Glomerular endothelial cell (primary cell): ENCODE measurements at places on chromosomes 16 and 17. TPM values are rescaled to one million over a fixed set of nuclear protein-coding genes. Genes with fewer than 3 reads are reported as not detected.

HS3ST6 gene
- not detected in 2 replicates for total RNA-seq

ATPAF2 gene
- total RNA-seq = 20.6 and 27.1 TPM in 2 replicates

SLFN12L gene
- total RNA-seq = 0.05 TPM in 1 of 2 replicates, not detected in the other

CCL1 gene
- not detected in 2 replicates for total RNA-seq

NUPR1 gene
- 0.10 and 0.23 TPM in 2 replicates for total RNA-seq

FOXC2 gene
- 7.1 and 21.7 TPM in 2 replicates for total RNA-seq

GEMIN4 gene
- total RNA-seq = 16.6 and 18.6 TPM in 2 replicates

PRKCB gene
- total RNA-seq = not detected in 2 replicates

TBX2 gene
- total RNA-seq = 0.63 and 3.6 TPM in 2 replicates

DNA sequence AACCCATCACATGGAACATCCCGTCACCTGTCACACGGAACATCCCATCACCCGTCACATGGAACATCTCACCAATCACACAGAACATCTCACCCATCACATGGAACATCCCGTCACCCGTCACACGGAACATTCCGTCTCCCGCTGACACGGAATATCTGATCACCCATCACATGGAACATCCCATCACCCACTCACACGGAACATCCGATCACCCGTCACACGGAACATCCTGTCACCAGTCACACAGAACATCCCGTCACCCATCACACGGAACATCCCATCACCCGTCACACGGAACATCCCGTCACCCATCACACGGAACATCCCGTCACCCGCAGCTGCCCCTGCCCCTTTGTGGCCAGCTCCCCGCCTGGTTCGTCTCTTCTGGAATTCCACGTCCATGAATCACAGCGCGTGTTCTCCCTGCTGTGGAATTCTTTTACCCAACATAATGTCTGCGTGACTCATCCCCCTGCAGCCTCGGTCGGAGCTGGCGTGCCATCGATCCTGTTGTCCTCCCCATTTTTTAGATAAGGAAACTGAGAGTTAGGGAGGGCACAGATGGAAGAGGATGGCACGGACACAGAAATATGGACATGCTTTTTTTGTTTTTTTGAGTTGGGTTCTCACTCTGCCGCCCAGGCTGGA is 5.6 kb downstream of the CPNE7 start:
- no peak for DNase-seq

DNA sequence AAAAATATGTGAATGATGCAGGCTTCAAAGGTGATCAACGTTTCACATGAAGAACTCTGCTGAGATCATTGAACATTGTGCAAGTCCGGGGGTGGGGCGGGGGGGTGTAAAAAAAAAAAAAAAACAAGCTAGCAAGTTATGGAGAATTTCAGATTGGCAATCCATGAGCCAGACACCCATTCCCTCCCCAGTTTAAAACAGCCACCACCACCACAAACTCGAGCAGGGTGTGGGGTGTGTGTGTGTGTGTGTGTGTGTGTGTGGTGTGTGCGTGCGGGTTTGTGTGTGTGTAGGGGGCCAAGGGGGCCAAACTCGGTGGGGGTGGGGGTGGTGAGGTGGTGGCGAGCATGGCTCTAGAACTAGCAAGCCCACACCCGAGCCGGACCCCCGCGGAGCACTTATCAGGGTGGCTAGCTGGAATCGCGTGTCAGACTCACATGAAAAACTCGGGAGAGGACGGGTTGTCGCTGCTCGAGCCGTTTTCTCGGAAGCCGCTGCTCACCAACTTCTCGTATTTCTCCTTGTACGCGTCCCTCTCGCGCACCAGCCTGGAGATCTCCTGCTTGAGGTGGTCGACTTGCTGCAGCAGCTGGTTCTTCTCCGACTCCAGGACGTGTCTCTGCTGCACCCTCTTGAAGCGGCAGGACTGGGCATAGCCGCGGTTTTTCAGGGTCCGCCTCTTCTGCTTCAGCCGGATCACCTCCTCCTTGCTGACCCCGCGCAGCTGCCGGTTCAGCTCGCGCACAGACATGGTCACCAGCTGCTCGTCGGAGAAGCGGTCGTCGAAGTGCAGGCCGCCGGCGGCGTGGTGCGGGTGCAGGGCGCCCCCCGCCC is 2.0 kb downstream of the MAF start:
- DNase-seq = no peak

DNA sequence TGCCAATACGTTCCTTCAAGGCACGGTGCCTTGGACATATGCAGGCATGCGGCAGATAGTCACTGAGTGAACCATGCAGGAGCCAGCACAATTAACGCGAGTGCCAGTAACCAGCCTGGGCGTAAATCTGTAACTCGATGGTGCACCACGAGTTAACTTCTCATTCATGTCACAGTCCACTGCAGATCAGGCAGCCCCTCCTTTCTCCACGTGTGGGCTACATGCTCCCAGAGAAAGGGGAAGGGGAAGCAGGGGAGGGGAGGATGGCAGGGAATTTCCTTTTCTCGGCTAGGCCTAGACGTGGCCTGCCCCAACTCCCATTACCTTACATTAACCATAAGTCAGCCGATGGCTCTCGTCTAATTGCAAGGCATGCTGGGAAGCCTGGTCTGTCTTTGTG is 287.9 kb downstream of the CPPED1 start:
- no peak for DNase-seq

- DNase-seq = no peak
These were observed 2178.3 kb downstream of the TP53TG3F start for GRCh38 chr16:35637683-35638082.

DNA sequence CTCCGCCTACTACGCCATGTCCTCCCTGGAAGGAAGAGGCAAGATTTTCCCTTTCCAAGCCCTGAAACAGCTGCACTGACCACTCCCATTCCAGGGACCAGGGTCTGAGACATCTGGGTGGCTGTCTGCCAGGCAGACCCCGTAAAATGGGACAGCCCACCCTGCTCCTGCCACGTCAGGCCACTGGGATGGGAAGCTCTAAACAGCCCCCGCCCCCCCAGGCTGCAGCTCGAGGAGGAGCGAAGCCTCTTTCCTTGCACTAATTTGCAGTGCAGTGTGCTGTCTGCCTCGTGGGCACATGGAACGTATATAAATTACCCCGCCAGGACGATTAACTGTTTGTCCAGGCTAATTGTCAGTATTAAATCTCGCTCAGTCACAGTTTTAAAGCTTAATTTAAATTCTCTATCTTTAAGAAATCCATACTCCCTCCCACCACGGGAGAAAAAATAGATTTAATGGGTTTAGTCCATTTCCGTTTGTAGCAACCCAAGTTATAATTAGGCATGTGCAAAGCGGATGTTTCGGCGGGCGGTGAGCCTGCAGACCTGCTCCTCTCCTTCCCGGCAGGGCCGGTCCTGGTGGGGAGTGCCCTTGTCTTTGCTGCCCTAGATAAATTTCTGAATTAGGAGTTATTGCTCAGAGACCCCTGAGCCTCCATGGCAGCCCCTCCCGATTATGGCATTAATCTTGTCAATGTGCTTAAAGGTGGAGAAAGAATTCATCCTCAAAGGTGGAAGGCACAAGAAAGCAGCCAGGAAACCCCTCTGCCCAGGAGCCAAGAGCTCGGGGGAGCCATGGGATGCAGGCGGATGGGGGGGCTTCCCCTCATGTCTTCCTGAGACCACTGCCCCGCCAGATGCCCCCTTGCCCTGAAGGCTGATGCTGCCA is 268.0 kb upstream of the TNRC6C start:
- DNase-seq = no peak

- no peak for DNase-seq
These were observed 10.0 kb downstream of the ZACN start for GRCh38 chr17:76088868-76089576.

GRCh38 chr17:35981908-35982330 is 622 bp upstream of the CCL16 start:
- DNase-seq = no peak

DNA sequence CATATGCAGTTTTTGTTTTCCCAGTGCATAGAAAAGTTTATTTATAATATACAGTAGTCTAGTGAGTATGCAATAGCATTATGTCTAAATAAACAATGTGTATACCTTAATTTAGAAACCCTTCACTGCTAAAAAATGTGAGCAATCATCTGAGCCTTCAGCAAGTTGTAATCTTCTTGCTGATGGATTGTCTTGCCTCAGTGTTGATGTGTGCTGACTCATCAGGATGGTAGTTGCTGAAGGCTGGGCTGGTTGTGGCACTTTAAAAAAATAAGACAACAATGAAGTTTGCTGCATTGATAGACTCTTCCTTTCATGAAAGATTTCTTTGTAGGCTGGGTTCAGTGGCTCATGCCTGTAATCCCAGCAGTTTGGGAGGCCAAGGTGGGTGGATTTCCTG is 13.9 kb upstream of the CAPNS2 start:
- no peak for DNase-seq

DNA sequence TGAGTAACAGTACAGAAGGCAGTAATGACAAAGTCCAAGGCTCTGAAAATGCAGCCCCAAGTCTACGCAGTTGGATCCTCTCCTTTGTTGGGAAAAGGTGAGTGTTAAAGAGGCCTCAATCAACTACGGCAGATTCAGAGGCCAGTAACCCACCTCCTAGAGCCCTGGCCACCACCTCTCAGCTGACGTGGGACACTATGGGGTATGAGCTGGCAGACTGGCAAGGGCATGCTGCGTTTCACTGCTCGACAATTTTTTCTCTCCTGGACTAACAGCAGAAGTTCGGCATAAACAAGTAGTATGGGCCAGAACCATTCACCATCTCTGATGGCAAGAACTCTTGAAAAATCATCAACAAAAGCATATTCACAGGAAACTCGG is 17.2 kb downstream of the NCBP3 start:
- no peak for DNase-seq

DNA sequence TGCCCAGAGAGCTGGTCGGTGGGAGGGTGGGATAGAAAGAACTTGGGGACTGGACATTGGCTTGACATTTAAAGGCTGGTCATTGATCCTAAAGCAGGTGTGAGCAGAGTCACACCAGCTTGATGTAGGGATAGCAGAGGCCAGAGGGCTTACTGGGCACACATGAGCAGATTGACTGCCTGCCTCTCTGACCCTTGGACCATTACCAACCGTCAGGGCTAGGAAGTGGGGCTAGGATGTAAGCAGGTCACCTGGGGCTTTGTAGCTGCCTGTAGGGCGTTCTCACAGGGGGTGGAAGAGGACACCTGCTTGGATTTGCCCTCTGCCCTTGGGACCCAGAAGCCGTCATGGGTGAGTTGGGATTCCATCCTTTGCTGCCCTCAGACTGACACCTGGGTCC is 11.1 kb upstream of the SMPD3 start:
- DNase-seq = no peak

- DNase-seq = no peak
These were observed 21.0 kb downstream of the ACE start for GRCh38 chr17:63497708-63498483.

DNA sequence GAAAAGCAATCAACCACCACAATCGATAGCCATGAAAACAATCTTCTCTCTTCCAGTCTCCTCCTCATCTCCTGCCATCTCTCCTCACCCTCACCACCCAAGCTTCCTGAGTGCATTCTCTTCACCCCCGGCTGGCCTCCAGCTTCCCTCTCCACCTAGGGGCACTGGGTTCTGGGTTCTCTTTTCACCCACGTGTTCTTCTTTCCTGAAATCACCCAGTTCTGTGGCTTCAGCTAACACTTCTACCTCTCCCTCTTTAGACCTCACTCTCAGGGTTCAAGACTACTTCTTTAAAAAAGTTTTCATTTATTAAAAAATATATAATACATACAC is 8.2 kb downstream of the ITGAM start:
- no peak for DNase-seq

GRCh38 chr17:67276075-67276474 is 31.1 kb upstream of the HELZ start:
- DNase-seq = no peak

- no peak for DNase-seq
These were observed 187.4 kb upstream of the CACNG5 start for GRCh38 chr17:66647391-66647983.

GRCh38 chr17:32813021-32813420 is 63.9 kb downstream of the MYO1D start:
- no peak for DNase-seq

GRCh38 chr17:2025220-2025621 is at the start of gene RTN4RL1:
RTN4RL1 (minus strand) TSS chr17:2025334; CDS start chr17:2024865, 469 bp downstream.
- no peak for DNase-seq

- no peak for DNase-seq
These were observed 126.5 kb upstream of the RCVRN start for GRCh38 chr17:10031606-10032005.

GRCh38 chr16:84042879-84043485 is 387 bp upstream of the SLC38A8 start:
- DNase-seq = no peak

- no peak for DNase-seq
These were observed 296.3 kb downstream of the CPPED1 start for GRCh38 chr16:12507366-12507765.

- DNase-seq = no peak
These were observed 30.1 kb upstream of the BAHCC1 start for GRCh38 chr17:81365148-81365600.

- DNase-seq = no peak
These were observed at the start of gene TIMP2 for GRCh38 chr17:78925234-78925633. TIMP2 (minus strand) TSS chr17:78925387; CDS start chr17:78925088, 299 bp downstream.

DNA sequence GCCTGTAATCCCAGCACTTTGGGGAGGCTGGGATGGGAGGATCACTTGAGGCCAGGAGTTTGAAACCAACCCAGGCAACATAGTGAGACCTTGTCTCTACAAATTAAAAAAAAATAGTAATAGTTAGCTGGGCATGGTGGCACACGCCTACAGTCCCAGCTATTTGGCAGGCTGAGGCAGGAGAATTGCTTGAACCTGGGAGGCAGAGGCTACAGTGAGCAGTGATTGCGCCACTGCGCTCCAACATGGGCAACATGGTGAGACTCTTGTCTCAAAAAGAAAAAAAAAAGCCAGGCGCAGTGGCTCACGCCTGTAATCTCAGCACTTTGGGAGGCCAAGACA is 56.9 kb upstream of the MRTFB start:
- DNase-seq = no peak

DNA sequence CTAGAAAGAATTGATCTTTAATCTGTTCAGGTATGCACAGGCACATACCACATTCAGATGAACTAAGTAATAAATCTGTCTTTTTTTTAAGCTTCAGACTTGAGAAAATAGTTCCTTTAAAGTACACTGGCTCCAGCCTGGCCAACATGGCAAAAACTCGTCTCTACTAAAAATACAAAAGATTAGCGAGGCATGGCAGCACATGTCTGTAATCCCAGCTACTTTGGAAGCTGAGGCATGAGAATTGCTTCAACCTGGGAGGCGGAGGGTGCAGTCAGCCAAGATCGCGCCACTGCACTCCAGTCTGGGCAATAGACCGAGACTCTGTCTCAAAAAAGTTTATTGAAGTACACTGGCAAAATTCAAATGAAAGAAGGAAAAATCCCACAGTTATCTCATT is 111.0 kb upstream of the NETO2 start:
- DNase-seq = no peak

- no peak for DNase-seq
These were observed 7.1 kb downstream of the HSD17B2 start for GRCh38 chr16:82042144-82042543.

DNA sequence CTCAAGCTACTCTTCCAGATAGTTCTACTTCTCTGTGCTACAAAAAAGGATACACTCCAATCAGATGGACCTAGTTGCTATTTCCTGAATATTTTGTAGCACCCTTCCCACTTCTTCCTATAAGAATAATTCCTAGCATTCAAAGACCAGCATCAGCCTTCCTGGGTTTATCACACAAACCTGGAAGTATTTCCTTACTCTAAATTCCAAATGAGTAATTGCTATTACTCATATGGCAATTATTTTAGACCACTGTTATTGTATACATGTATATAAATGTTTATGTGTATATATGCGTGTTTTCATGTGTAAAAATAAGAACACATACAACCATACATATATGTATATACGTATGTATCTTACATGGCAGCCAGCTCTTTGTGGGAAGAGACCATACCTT is 130.6 kb downstream of the MYO1D start:
- DNase-seq = no peak

- DNase-seq = no peak
These were observed 738.8 kb downstream of the WWOX start for GRCh38 chr16:78838276-78838675.

GRCh38 chr16:12009462-12009861 is 32.9 kb downstream of the SNX29 start:
- DNase-seq = no peak
